ENCODE measurements at places on chromosomes 4 and X.

DNA sequence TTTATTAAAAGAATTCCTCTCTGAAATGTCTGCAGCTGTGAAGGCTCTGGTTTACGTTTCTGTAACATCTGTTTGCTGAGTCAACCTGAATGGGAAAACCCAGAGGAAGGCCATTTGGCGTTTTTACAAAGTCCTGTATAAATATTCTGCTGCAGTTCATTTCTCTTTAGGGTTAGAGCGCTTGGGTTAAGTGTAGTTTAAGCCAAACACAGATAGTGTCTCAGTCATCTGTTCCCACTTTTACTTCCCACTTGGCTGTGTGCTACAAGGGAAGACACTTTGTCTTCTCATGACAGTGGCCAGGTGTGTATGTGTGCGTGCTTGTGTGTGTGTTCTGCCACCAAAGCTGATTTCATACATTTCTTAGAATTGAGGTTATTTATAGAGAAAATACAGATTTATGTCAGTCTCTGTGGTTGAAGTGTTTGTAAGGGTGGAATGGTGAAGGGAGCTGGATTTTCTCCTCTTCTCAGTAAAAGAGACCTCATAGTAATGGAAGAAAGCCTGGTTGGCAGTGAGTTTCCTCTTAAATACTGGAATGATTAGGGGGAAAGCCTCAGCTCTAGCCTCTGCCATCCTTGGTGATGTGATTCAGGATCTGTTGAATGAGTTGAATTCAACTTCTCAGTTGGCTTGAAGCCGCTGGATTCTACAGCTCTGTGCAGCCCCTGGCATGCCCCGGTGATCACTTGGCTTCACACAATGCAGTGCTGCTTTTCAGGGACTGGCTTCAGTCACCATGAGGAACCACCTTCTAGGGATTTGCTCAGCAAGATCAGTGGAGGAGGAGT lies 50.6 kb downstream of the JADE1 start:
- DNase-seq, result peak; percentile 44

DNA sequence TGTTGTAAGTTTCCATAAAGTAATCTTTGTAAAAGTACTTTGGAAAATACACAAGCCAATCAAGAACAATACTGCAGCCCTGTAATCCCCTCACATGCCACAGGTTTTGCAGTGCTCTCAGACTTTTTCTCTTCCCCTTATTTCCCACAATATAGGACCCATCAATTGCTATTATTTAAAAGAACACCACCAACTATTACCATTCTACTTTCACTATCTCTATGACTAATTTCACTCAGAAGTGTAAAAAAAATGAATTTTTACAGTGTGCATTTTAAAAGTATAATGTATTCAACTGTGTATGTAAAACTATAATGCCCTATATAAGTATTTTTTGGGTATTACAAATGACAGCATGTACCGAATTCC lies 1.7 kb downstream of the ATP8A1 start:
- DNase-seq, result no peak

DNA sequence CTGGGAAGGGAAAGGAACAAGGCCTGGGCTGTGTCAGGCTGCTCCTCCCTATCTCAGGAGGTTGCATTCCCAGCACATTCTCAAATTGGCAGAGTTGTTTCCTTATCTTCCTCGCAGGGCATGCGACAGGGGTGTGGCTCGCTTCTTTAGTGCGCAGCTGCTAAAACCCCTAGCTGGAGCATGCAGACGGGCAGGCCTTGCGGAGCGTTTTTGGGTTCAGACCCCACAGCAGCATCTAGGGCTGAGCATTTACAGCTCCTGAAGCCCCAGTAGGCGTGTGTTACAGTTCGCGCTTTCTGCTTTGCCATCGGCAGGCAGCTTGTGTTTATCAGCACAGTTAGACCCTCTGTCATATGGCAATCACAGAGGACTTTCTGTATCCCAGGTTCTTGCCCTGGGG lies 392.4 kb downstream of the TECRL start:
- no peak for DNase-seq

DNA sequence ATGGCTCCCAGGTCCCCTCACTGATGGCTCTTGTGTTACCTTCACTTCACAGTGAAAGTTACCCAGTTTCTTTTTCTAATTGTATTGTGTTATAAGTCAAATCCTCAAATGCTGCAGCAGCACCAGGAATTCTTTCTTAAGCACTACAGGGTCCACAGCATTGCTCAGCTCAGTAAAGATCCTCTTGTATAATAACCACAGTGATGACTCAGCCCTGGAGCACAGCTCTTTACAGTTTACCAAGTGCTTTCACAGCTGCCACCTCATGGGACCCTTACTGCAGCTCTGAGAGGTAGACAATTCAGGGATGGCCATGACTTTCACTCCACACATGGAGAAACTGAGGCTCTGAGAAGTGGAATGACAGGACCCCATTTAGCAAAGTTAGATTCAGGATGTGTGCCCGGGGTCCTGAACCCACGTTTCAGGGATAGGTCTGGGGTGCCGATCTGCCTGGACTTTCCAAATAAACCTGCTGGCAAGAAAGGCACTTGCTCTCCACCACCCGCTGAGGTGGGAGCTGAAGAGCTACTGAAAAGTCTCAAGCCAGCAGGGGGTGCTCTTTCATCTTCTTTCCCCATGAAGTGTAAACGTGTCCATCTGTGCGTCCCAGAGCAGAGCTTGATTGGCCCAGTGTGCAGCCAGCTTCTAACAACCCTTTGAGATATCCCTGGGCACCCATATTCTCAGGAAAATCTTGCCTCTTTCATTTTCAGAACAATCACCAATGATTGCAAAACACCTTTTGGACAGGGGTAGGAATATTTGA lies 35.7 kb upstream of the GABRQ start:
- no peak for DNase-seq

GRCh38 chr4:104022226-104022625 lies 302.4 kb upstream of the TACR3 start:
- no peak for DNase-seq

GRCh38 chrX:113675278-113675677 lies 834.6 kb upstream of the AMOT start:
- DNase-seq, result no peak

Data from EL (cell line).